Fibroblast of lung (primary cell): ENCODE measurements at places on chromosomes 2 and 18.

DNA sequence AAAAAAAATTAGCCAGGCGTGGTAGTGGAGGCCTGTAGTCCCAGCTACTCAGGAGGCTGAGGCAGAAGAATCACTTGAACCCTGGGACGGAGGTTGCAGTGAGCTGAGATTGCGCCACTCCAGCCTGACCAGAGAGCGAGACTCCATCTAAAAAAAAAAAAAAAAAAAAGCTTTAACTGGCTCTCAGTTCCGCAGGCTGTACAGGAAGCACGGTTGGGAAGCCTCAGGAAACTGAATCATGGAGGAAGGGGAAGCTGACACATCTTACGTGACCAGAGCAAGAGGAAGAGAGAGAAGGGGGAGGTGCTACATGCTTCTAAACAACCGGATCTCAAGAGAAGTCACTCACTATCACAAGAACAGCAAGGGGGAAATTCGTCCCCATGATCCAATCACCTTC, 505.6 kb upstream of the SLC8A1 start:
- H3K4me1 ChIP-seq, result no peaks in the 10 kb centered on the region
- H3K36me3 ChIP-seq, result no peaks in the 10 kb centered on the region
- DNase-seq, result no peak
- no peak overlapping the region for H3K27ac ChIP-seq
- H3K27me3 ChIP-seq, result no peaks in the 10 kb centered on the region

DNA sequence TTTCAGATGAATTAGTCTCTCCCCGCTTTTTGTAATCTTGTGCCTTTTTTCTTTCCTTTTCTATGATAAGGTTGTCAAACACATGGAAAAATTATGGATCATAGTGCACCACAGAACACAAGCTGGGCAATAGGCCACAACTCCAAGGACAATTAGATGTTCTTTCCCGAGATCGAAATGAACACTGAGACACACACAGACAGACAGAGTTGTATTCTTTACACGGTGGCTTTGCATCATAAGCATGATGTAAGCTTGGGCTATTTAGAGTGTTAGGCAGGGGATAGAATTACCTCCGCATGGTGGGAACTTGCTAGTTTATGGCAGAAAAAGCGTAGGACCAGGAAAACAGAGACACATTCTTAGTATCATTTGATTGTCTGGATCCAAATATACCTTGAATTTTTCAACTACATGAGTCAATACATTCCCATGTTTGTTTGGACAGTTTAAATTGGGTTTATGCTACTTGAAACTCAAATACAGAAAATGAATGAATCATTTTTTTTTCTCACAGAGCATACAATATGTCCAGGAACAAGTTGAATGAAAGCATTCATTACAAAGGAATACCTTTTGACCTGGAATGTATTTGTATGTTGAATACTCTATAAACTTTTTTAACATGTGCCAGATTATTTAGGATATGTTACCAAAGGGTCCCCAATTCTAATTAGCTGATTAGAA, 1611.5 kb upstream of the TMEFF2 start:
- H3K36me3 ChIP-seq, result no peaks in the 10 kb centered on the region
- peak; percentile 1 for DNase-seq
- H3K27ac ChIP-seq, result no peak overlapping the region
- no peaks in the 10 kb centered on the region for H3K4me1 ChIP-seq
- H3K27me3 ChIP-seq, result no peaks in the 10 kb centered on the region
- H3K4me3 ChIP-seq, result no peak overlapping the region

DNA sequence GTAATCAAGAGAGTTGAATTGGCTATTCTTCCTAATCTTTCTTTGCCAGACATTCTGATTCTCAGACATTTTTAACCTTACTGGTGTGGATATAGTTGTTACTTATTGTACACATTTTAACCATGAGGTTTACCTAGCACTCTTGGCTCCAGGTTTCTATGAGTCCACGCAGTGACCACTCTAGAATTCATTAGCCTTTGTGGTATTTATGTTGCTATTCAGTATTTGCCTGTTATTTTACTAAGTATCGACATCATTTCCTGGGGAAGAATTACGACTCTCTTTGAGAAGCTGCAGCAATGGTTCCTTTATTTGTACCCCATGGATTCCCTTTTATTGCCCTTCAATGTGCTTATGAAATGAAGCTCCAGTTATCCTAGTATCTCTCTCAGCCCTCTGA, 120.7 kb downstream of the RDH14 start:
- peaks cover 9% of the 10 kb centered on the region for H3K4me1 ChIP-seq
- H3K27ac ChIP-seq, result no peak overlapping the region
- peak; percentile 59 for DNase-seq
- H3K4me3 ChIP-seq, result no peak overlapping the region
- no peaks in the 10 kb centered on the region for H3K36me3 ChIP-seq
- no peaks in the 10 kb centered on the region for H3K27me3 ChIP-seq

GRCh38 chr2:51219468-51219867, 187.5 kb upstream of the NRXN1 start:
- no peaks in the 10 kb centered on the region for H3K36me3 ChIP-seq
- no peaks in the 10 kb centered on the region for H3K4me1 ChIP-seq
- H3K4me3 ChIP-seq, result no peak overlapping the region
- no peak overlapping the region for H3K27ac ChIP-seq
- no peaks in the 10 kb centered on the region for H3K27me3 ChIP-seq

DNA sequence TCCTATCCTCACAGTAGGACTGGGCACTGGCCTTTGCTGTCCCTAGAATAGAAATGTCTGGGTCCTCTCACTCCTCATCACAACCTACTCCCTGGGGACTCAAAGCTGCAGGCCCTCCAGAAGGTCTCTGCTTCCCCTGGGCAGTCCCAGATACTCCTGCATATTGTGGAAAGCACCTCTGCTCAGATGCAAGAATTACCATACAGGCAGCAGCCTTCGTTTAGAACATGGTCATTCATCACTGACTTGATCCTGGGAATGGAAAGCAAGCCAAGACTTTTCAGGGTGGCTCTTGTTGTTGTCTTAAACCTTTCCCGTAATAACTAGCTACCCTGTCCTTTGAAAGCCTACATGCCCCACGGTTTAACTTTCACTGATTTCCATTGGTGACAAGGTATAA, 53.1 kb upstream of the NPAS2 start:
- no peak for DNase-seq
- H3K27ac ChIP-seq, result no peak overlapping the region
- no peaks in the 10 kb centered on the region for H3K36me3 ChIP-seq
- H3K27me3 ChIP-seq, result no peaks in the 10 kb centered on the region
- no peak overlapping the region for H3K4me3 ChIP-seq

- H3K4me3 ChIP-seq, result no peak overlapping the region
- no peaks in the 10 kb centered on the region for H3K36me3 ChIP-seq
- H3K27ac ChIP-seq, result no peak overlapping the region
- H3K27me3 ChIP-seq, result no peaks in the 10 kb centered on the region
- H3K4me1 ChIP-seq, result no peaks in the 10 kb centered on the region
Measured at GRCh38 chr2:28457237-28457636, 38.6 kb upstream of the PLB1 start.

- H3K36me3 ChIP-seq, result peaks cover 4% of the 10 kb centered on the region
- no peak for DNase-seq
- no peak overlapping the region for H3K4me3 ChIP-seq
Measured at GRCh38 chr2:112493048-112493447, 11.1 kb downstream of the TTL start.

DNA sequence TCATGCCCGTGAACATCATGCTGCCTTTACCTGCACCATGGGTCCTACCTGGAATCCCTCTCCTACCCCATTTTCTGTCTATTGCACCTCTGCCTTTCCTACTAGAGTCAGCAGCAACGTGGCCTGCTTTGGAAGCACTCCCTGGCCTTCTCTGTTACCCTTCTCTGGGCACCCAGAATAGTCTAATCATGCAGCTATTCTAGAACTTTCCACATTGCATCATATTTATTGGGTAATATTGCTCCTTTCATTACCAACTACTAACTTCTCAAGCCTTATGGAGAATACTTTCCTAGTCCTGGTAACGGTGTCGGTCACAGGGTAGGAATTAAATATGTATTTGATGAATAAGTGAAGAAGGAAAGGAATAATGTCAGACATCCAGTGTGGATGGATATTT, 33.3 kb upstream of the CREG2 start:
- no peak overlapping the region for H3K27ac ChIP-seq
- DNase-seq, result no peak
- no peaks in the 10 kb centered on the region for H3K27me3 ChIP-seq

DNA sequence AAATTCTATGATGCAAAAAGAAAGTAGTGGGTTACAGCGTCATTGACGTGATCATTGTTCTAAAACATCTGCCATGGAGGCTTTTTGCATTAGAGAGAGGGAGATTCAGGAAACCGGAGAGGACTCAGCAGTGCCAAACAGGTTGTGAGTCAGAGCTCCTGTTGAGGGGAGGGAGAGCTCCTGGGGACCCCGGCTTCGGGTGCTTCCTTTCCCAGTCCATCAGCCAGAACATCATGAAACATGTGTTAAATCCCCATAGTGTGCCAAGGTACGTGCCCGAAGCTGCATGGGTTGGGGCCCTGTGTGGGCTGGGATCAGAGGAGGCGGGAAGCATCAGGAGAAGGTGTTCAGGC, 791 bp upstream of the CYRIA start:
- no peaks in the 10 kb centered on the region for H3K36me3 ChIP-seq
- no peaks in the 10 kb centered on the region for H3K27me3 ChIP-seq
- no peak overlapping the region for H3K27ac ChIP-seq
- H3K4me1 ChIP-seq, result peaks cover 17% of the 10 kb centered on the region
- peak overlapping the region; percentile 60 for H3K4me3 ChIP-seq
